ENCODE measurements at places on chromosomes 1 and 21. TPM values are rescaled to one million over a fixed set of nuclear protein-coding genes. Genes with fewer than 3 reads are reported as not detected.

The H3-3A gene
- 86.2 TPM for total RNA-seq

The RIMKLA gene
- total RNA-seq = under 0.01 TPM

GRCh38 chr21:37087188-37087587 lies 14.1 kb downstream of the TTC3 start:
- DNase-seq = peak; percentile 71

DNA sequence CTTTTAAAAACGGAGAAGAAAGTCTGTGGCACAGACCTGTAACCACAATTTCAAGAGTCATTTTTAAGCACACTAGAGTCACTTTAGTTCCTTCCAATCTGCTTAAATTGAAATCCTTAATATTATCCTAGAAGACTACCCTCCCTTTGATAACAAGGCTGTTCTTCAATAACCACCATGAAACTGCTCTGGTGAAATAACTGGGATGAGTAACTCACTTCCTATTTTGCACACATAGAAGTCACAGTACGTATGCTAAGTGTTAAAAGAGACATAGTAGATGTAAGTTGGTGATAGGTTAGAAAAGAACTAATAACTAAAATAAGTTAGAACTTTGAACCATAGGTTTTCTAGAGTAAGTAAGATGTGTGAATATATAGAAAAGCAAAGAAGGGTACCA lies 107.8 kb downstream of the NME7 start:
- no peak for DNase-seq

GRCh38 chr1:56897150-56898004 lies 42.8 kb downstream of the C8A start:
- DNase-seq = peak; percentile 2
